ENCODE measurements at places on chromosomes 7 and 10.

GRCh38 chr7:20858951-20859350 lies 72.3 kb upstream of the SP8 start:
- DNase-seq = no peak

- DNase-seq = peak; percentile 27
Measured at GRCh38 chr7:130272381-130273080, 5.9 kb downstream of the CPA2 start.

DNA sequence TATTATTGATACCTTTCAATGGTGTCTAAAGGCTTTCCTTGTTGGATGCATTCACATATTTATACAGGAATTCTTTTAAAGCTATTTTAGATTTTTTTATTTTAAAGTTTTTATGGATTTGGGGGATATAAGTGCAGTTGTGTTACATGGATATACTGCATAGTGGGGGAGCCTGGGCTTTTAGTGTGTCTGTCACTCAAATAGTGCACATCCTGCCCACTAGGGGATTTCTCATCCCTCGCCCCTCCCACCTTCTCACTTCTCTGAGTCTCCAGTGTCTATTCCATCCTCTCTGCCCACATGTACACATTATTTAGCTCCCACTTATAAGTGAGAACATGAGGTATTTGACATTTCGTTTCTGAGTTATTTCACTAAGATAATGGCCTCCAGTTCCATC lies 154.0 kb upstream of the MKI67 start:
- no peak for DNase-seq

GRCh38 chr7:149280661-149281507 lies 18.9 kb downstream of the ZNF783 start:
- no peak for DNase-seq

DNA sequence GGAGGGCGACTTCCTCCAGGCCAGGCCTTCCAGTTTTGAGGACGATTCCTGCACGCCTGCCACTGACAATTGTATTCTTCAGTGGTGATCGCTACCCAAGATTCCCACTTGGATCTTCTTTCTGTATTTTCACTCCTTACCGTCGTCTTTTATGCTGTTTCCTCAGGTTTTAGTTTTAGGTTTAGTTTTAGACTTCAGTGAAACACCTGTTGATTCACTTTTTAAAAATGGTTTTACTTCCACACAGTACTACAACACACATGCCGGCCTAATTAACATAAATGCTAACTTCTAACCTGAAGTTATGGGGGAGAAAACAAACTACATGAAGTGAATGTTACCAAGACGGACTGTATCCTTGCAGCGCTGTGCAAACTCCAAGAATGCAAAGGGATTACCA lies 530.6 kb upstream of the MGMT start:
- no peak for DNase-seq

DNA sequence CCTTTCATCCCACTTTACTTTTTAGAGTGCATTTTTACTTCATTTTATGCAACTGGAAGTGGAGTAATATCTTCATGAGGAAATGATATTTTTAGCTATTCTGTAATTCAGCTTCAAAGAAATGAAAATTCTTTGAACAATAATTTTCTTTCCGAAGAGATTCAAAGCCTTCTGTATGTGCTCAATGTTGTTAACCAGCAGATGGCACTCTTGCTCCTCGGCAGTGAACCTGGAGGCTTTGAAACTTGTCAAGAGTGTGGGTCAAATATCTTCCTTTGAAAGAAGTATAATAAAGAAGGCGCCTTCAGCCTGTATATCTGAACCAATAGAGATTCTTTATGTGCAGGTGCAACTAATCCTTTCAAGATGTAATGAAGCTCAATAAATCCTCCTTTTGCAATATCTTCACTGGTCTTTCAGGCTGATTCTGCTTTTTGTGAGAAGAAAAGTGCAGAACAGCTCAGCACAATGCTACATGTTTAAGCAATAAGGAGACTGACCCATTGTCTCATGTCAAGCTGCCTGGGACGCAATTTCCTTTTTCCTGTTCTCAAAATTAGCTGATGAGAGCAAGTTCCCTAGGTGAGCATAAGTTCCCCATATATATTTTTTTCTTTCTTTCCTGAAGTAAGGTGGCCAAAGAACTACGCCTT lies 258.4 kb downstream of the SEMA3A start:
- peak; percentile 44 for DNase-seq

GRCh38 chr10:124229201-124229988 lies 136.0 kb upstream of the CHST15 start:
- DNase-seq = no peak

GRCh38 chr7:113805976-113806375 lies 112.8 kb downstream of the PPP1R3A start:
- DNase-seq = no peak

GRCh38 chr7:116447966-116448839 lies 51.3 kb upstream of the CAV2 start:
- DNase-seq = no peak

- DNase-seq = no peak
Measured at GRCh38 chr7:30996256-30996655, 32.5 kb downstream of the GHRHR start.

DNA sequence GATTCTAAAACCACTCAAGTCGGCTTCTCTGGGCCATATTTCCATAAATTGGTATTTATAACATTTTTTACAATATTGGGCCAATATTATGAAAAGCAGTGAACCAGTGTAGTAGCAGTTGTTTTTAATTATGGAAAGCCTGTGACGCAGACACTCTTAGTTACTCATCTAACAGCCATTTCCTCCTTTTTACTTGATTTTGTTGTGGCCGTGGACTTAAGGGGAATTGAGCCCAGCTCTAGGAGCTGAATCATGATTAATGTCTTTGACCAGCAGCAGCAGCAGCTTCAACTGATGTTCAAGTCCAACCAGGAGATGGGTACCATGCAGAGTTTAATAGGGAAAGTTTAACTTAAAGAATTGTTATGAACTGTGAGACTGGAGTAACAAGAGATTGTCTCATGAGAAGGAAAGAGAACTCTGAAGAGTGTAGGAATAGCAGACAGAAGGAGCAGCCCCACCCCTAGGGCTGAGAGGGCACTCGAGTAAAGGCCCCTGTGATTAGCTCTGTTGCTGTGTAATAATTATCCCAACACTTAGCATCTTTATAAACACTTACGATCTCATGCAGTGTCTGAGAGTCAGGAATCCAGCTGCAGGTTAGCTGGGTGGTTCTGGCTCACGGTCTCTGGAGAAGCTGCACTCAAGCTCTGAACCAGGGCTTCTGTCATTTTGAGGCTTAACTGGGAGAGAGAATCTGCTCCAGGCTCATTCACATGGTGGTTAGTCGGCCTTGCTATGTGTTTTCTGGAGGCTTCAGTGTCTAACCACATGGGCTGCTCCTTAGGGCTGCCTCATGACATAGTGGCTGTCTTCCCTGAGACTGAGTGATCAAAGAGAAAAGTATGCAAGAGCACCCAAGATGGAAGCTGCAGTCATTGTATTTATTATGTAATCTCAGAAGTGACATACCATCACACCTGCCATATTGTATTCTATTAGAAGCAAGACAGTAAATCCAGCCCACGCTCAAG lies 4.6 kb downstream of the LANCL2 start:
- no peak for DNase-seq

GRCh38 chr7:96346293-96346953 lies 24.5 kb upstream of the SLC25A13 start:
- DNase-seq = no peak

GRCh38 chr7:16397501-16398145 lies 23.7 kb downstream of the CRPPA start:
- DNase-seq = no peak

- DNase-seq = no peak
Measured at GRCh38 chr7:25879799-25880198, 272.2 kb upstream of the NFE2L3 start.
